Suppressor macrophage (primary cell): ENCODE measurements at places on chromosomes 1 and 21.

DNA sequence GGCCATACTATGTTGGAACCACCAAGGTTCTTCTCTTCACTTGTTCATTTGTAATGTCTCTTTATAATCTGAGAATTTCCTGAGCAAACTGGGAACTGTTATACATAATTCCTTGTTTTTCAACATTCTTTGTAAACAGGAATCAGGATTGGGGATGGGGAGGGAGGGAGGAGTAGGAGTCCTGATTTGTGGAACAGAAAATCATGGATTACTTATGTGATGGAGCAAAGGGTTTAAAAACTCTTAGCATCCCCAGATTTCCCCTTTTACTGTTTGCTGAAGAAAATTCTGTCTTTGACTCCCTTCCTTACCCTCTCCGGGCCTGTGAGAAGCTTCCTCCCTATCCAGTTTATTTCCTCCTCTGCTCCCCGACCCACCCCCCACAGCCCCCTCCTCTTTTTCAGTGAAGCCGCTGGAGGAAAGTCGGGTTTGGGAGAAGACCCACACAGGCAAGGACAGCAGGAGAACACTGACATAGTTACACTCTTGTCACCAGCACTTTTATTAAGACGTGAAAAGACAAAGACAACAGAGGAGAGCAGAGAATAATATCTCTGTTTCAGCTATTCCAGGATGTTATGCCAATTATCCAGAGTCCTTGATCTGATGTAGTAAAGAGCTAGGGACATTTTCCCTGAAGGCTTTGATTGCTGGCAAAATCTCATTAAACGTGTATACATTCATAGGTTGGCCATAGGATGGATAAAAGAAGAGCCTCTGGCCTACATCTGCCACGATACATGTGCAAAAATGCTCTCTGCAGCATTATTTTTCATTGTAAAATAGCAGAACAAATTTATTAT is 4.6 kb upstream of the NBPF1 start:
- no peak for DNase-seq

DNA sequence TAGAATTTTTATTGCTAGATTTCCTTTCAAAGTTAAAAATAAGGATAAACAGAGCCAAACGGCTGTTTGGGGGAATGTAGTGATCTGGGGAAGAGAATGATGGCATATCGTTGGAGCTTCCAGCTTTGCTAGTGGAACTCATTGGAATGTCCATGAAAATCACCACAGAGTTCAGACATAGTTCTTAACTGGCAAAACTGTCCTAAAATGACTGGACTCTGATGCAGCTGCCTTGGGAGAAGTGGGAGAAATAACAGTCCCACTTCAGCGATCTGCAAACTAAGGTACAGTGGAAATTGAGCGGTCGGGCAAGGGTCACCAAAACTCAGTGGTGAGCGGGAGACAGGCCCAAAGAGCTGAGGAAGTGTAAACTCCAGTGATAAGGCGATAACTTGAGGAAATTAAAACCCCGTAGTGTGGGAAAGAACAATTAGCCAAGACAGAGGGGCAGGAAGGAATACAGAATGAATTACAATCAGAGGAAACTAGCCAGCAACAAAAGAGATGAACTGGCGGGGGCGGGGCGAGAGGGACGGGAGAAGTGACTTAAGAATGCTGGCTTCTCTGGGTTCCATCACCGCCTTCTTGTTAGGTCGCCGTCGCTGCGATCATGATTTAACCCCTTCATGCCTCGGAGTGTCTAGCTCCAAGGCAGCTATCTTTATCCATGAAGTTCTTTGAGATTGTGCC is 89.8 kb upstream of the ARHGAP29 start:
- DNase-seq = peak; percentile 21

- DNase-seq = no peak
These were observed 96.4 kb downstream of the OBSCN start for GRCh38 chr1:228304225-228304624.

- no peak for DNase-seq
These were observed 15.3 kb downstream of the DCAF8 start for GRCh38 chr1:160247053-160247452.

GRCh38 chr1:150981177-150981804 is 801 bp upstream of the ANXA9 start:
- no peak for DNase-seq

- no peak for DNase-seq
These were observed 235.7 kb upstream of the RAB4A start for GRCh38 chr1:229035054-229035747.

GRCh38 chr1:20382711-20383110 is 92.0 kb downstream of the VWA5B1 start:
- DNase-seq = no peak

- DNase-seq = no peak
These were observed 18.6 kb upstream of the COQ8A start for GRCh38 chr1:226921504-226921903.

DNA sequence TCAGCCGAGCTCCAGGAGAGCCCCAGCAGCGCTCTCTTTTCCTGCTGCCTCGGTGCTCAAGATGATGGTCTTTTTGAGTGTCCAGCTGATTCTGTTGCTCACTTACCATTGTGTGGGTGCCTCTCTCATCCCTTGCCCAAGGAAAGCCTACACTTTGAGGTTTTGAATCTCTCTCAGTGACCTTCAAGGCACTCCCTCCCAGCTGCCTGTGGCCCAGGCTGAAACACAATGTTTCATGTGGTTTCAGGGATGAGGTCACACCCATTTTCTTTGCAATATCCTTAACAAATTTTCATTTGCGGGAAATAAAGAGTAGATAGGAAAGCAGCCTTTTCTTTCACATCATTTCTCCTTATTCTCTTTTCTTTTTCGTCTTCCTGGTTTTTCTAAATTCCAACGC is 12.6 kb upstream of the MRPS14 start:
- peak; percentile 22 for DNase-seq

DNA sequence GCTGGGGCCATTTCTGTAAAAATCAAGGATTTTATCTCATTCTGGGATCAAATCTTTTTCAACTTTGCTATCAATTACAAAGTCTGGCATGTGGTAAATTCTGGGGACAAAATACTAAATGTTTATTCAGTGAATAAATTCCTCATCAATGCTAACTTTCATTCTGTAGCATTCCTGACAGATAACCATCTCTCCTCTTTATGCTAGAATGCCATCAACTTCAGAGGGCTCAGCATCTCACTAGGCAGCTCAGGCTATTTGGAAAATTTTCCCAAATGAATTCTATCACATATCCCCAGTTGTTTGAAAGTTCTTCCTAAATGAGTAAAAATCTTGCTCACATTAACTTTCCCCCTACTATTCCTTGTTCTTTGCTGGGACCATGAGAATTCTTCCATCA is 163.0 kb upstream of the DAB1 start:
- no peak for DNase-seq

GRCh38 chr21:35426897-35427296 is 377.8 kb upstream of the RUNX1 start:
- DNase-seq = no peak

GRCh38 chr21:36584980-36585940 is 105.3 kb upstream of the CLDN14 start:
- no peak for DNase-seq

GRCh38 chr1:53107570-53108322 is 34.7 kb downstream of the SLC1A7 start:
- DNase-seq = no peak

GRCh38 chr1:229452956-229453801 is 19.3 kb upstream of the ACTA1 start:
- DNase-seq = peak; percentile 39

- no peak for DNase-seq
These were observed 25.8 kb upstream of the KCNA10 start for GRCh38 chr1:110544753-110545152.

- DNase-seq = peak; percentile 12
These were observed 4.9 kb upstream of the ATXN7L2 start for GRCh38 chr1:109478806-109479205.

GRCh38 chr1:61490924-61491323 is 234.0 kb downstream of the TM2D1 start:
- peak; percentile 30 for DNase-seq

DNA sequence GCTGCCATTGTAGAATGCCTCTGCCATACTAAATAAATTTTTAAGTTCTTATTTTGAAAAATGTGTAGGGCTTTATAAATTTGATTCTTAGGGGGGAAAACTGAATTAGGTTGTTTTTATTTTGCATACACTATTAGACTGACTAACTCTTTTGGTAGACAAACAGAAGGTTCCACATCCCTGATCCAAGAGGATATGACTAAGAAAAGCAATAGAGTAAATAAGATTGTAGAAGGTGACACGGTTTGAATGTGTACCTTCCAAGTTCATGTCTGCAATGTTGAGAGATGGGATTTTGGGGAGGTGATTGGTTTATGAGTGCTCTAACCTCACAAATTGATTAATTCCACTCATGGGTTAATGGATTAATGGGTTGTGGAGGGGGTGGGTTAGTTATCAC is 127.9 kb downstream of the GLUL start:
- no peak for DNase-seq

- no peak for DNase-seq
These were observed 92.7 kb downstream of the RGS2 start for GRCh38 chr1:192901500-192901899.

DNA sequence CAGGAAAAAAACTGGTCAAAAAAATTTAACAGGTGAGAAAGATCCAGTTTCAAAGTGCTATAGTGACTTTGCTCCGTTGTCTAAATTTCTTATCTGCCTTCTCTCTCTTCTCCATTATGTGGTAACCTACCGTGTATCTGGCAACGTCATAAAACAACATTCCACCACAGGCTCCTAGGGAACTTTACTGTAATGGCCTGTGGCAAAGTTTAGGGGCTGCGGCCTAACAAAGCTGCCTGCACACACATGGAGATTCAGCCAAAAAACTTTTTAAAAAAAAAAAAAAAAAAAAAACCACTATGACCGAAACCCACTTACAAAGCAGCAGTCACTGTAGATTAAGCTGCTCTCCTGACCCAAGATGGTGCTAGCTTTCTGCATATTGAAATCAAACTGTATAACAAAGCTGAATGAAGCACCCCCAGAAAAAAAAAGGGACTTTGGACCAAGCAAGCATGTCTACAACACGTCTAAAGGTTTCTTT is 202.6 kb downstream of the SLC45A1 start:
- DNase-seq = no peak

DNA sequence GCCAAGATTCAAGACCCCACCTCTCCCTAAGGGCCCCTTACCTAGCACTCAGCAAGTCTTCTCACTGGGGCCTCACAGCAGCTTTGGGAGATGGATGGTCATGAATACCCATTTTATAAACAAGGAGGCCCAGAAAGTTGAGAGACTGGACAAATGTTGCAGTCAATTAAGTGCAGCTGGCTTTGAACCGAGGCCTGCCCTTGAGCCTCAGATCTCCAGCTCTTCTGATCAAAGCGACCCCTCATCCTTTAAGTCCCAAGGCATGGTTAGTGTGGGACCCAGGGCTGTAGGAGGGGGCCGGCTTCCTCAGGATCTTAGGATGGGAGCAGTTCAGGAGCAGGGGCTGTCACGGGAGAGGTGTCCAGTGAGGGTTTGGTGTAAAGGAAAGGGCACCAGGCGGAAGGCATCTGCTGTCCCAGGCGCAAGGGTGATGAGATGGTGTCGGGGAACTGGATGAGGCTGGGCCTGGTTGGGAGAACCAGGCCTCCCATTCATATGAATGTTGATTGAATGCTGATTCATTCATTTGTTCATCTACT is 5.1 kb upstream of the MTFR1L start:
- DNase-seq = no peak

- peak; percentile 76 for DNase-seq
These were observed 1.1 kb upstream of the RCAN3 start for GRCh38 chr1:24501371-24502064.

DNA sequence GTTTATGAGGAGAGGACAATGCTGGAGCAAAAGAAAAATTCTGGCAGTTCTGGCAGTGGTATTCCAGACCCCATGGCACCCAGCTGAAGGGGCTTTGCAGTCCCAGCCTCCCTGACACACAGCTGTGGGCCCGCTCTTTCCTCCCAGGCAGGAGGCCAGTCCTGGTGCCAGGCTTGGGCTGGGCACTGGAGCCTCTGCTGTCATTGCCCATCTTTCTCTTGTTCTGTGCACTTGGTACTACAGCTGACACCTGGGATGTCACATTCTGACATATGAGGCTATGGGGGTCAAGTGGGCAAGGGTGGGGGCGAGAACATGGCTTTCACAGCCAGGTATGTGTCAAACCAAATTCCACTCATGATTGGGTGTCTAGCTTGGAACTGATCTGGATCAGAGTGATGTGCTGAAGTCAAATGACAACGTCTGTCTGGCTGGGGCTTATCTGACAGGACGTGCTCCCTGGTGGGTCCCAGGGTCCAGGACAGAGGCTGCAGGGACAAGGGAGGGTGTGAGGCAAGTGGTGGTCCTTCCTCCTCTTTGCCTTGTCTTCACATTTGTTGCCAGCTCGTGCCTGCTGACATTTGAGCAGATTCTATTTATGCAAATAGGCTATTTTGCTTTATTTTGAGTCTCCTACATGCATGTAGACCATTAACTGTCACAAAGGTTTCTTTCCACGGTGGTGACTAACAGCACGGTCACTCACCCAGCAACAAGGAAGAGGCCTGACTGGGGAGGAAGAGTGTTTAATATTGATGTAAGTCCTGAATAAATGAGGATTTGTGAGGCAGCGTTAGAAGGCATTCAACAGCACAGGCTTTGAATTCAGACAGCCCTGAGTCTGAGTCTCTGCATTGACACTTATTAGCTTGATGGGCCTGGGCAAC is 336.3 kb downstream of the PBX1 start:
- DNase-seq = no peak

DNA sequence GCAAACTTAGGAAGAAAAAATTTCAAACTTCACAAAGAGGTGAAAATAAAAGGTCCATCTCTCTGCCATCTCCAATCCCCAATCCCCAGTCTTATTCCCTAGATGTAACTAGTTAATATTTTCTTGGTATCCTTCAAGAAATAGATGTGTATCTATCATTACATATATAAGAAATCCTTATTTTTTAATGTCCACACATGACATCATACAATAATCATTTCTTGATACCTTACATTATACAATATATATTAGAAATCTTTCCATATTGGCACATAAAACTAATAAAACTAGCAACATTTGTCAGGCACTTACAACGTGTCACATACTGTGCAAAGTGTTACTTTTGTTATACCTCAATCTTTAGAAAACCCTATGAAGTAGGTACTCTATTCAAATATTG is 16.2 kb downstream of the DOCK7 start:
- no peak for DNase-seq

DNA sequence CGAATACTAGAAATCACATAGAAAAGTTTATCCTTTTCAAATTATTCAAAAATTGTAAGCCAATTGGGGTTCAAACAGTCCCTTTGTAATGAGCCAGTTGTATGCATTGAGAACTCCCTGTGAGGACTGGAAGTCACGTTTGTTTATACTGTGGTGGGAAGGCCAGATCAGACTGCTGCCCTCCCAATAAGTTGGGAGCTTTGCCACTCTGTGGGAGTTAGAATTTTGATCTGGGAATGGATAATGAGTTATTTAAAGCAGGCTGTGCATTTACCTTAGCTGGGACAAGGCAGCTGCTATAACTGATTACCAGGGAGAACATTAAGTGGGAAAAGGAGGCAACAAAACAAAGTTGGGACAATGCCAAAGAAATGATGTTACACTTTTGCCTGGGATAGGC is 178.8 kb downstream of the SDCCAG8 start:
- DNase-seq = no peak

- DNase-seq = no peak
These were observed 1.7 kb downstream of the ASPM start for GRCh38 chr1:197144570-197145325.
